ENCODE measurements at places on chromosomes 3 and 15.
A peak's percentile ranks its signal among the peaks of the same experiment; 100 is the strongest.

- DNase-seq: peak; percentile 26
Observed at GRCh38 chr3:27354161-27354560, 15.0 kb downstream of the NEK10 start.

- no peak for DNase-seq
Observed at GRCh38 chr15:59636184-59636583, 21.1 kb downstream of the GTF2A2 start.

DNA sequence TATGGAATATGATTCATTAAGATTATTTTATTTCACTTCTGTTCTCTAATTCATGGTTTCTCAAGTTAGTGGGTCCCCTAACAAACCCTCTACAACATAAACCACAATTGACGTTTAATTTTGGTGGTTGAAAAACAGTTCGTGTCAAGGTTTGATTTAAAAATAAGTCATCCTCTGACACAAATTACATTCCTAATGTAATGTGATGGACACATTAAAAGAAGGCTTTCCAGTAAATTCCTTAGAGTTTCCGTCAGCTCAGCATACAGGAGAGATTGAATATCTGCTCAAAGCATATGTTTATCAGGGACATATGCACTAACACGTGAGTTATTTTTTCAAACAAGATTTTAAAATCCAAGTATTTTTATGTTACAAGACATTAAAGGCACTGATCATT is 626.5 kb upstream of the ADAMTS9 start:
- DNase-seq: no peak

DNA sequence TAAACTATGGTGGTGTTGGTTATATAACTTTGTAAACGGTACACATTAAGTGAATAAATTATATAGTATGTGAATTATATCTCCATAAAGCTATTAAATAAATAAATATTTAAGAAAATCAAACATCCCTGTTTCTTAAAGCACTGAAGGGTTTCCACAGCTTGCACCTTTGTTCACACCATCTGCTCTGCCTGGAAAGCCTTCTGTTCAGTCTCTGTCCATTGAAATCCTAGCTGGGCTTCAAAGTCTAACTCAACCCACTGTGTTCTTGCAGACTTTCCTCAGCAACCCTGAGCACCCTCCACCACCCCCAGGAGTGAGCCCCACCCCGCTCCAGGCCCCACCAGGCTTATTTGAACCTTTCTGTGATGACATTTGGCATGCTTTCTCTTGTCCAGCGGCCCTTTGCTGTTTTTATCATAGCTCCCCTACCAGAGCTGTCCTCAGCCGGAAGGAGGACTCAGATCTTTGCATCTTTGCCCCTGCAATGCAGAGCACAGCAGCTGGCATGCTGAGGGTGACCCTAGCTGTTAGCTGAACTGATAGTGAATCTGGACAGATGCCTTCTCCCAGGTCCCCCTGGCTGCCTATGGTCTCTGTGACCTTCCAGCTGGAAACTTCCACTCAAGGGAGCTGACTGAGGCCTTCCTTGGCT is 105.2 kb downstream of the DAPK2 start:
- DNase-seq: no peak

DNA sequence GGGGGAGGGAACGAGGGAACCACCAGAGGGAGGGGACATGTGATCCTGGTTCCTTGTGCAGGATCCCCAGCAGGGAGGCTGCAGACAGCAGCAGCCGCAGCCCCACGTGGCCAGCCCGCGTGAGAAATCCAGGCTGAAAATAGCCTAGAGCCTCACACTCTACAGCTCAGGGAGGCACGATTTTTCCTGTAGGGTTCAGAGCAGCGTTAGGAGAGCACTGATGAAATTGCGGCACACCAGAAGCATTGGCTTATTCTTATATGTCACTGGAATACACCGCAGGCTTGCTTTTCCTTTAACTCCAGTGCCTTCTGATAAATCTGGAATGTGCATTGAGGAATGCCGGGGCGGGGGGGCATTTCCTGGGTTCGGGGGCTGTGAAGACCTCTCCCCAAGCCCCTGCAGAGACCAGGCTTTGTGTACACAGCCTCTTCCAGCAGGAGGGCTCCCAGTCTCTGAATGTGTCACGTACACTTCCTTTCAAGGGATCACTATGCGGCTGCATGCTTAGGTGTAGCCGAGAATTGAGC is 193.0 kb downstream of the ATP10A start:
- DNase-seq: peak; percentile 10

DNA sequence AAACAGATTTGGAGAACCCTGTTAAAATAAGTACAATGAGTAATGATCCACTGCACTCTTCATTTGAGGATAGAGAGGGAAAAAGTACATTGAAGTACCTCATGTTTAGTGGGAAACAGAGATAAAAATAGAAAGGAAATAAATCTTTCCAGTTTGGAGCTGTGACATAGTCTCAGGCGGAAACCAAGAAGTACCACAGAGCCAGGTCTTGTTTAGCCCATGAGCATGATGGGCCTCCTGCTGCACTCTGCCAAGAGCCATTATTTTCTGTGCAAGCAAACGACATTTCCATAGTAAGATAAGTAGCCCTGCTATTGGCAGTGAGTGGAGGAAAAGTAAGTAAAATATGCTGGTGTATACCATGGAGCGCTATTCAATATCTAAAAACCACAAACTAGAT is 796.1 kb downstream of the TBL1XR1 start:
- peak; percentile 5 for DNase-seq

GRCh38 chr3:196431181-196432136 is 768 bp downstream of the UBXN7 start:
- peak; percentile 77 for DNase-seq

- DNase-seq: no peak
Observed at GRCh38 chr3:5185093-5185673, 2.3 kb upstream of the EDEM1 start.

GRCh38 chr3:153853163-153853562 is 268.0 kb upstream of the ARHGEF26 start:
- DNase-seq: no peak

DNA sequence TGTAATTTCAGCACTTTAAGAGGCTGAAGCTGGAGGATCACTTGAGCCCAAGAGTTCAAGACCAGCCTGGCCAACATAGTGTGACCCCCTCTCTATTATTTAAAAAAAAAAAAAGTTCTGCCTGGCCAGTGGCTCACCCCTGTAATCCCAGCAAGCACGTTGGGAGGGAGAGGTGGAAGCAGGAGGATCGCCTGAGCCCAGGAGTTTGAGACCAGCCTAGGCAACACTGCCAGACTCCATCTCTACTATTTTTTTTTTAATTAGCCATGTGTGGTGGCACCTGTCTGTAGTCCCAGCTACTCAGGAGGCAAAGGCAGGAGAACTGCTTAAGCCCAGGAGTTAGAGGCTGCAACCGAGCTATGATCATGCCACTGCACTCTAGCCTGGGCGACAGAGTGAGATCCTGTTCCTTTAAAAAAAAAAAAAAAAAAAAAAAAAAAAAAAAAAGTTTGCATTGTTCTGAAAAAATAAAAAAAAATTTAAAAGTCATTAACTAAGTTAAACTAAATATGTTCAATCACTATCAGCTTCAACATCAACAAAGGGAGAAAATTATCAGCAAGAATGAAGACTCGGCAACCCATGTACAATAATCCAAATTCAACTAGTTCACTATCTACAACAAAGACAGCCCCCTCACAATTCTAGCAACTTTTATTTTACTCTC is 1.9 kb downstream of the RAF1 start:
- no peak for DNase-seq
